CD4-positive, alpha-beta memory T cell (primary cell): ENCODE measurements at places on chromosomes 6 and 20.

DNA sequence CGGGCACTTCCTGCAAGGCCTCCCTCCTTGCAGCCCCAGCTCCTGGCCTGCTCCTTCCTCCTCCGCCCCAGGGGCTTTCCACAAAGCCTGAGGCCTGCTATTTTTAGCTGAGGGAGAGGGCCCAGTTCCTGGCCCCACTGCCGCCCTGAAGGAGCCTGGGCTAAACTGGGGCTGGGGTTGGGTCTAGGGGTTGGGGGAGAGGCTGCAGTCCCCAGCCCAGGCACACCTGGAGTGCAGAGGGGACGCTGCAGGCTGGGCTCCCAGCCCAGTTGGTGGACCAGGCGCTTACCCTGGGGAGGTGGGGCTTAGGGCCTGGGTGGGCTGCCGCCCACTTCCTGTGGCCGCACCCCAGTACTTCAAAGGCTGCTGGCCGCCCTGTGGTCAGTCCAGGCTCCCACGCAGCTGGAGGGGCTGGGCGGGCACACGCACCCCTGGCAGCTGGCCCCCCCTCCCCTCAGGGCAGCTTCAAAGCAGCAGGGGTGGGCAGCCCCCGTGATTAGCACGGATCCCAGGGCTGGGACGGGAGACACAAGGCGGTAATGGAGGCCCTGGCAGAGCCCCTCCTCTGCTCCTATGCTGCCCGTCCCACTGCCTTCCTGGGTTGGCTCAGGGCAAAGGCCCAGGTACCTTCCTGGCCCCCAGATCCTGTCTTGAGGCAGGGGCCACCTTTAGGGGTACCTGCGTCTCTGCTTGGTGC is 7.1 kb upstream of the ABHD16B start:
- H3K36me3 ChIP-seq = no peaks in the 10 kb centered on the region
- H3K27ac ChIP-seq = no peak overlapping the region
- no peak overlapping the region for H3K4me3 ChIP-seq
- H3K4me1 ChIP-seq = peaks cover 27% of the 10 kb centered on the region

DNA sequence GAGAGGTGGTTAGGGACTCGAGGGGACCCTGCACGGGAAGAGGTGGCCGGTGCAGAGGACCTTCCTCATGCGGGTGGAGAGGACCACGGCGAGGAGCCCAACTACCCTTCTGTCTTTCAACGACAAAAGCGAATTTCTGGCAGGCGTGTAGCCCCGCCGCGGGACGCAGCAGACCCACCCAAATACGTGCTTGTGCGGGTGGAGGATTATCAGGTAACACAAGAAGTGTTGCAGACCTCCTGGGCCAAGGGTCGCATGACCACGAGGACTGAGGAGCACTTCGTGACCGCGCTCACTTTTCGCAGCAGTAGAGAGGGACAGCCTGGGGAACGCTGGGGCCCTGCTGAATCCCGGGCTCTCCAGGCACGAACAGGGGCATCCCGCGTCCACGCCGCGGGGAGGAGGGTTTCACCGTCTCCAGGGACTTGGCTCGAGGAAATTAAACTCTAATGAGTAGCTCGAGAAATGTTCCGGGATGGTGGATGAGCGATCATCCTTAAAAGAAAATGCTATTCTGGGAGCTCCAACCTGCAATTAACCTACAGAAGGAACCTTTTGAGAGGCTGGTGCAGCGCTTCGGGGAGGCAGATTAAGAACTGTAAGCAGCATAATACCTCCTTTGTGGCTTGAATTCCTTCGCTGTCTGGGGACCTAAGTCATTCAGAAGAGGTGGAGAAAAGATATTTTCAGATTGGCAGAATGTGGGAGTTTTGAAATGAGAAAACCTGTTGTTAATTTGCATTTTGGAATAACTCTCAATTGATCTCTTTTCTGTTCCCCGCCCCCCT is 804 bp downstream of the C6orf141 start:
- peak overlapping the region; percentile 29 for H3K4me3 ChIP-seq
- no peak for DNase-seq
- H3K36me3 ChIP-seq = no peaks in the 10 kb centered on the region
- H3K27ac ChIP-seq = no peak overlapping the region

GRCh38 chr6:117506180-117506835 is 23.8 kb downstream of the DCBLD1 start:
- H3K27me3 ChIP-seq = no peaks in the 10 kb centered on the region
- DNase-seq = no peak
- H3K36me3 ChIP-seq = no peaks in the 10 kb centered on the region
- no peak overlapping the region for H3K27ac ChIP-seq
- H3K4me3 ChIP-seq = no peak overlapping the region
- H3K4me1 ChIP-seq = no peaks in the 10 kb centered on the region

DNA sequence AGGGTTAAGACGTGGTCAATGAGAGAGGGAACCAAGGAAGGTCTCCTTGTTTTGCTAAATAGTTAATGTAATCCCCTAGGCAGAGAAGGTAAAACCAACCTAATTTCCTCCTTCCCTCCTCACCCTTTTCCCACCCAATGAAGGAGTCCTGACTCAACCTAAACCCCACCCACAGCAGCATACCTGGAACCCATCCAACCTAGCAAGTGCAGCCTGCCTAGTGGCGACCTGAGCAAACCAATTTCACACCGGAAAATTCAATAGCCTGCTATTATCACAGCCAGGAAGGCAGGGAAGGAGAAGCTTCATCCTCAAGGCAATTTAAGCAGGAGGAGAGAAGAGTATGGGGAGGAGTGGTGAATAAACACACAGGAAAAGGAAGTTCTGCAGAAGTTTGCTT is 46.9 kb downstream of the OSTM1 start:
- H3K27me3 ChIP-seq = no peaks in the 10 kb centered on the region
- no peak for DNase-seq
- H3K27ac ChIP-seq = no peak overlapping the region
- H3K4me3 ChIP-seq = no peak overlapping the region
- no peaks in the 10 kb centered on the region for H3K4me1 ChIP-seq
